Iris pigment epithelial cell (primary cell): ENCODE measurements at places on chromosomes 1 and 21.

GRCh38 chr1:212283741-212284140 lies 1.5 kb upstream of the PPP2R5A start:
- no peak for DNase-seq

DNA sequence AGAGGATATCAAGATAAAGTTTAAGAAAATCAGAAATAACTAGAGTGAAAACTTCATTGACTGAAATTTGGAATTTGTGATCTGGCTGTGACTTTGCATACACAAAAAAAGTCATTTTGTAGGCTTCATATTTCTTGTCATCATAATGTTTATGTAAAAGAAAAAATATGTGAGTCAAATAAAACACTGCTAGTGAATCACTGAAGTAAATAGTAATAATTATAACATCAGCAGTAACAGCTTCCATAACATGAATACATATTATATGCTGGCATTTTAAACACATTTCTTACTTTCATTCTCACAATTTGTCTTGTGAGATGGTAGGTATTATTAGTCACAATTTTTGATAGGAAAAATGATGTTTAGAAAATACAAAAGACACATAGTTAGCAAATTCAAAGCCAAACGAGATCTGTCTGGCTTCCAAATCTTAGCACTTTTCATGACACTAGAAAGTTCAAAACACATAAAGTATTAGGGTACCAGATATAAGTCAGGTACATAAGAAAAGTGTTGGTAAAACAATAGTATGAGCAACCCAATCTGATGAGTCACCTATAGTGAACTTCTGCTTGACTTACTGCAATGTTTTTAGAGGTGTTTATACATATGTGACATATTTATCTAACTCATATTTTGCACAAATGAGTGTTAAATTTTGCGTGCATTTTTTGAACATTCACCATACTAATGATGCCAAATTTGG lies 241.0 kb upstream of the SNX7 start:
- DNase-seq: peak; percentile 61

DNA sequence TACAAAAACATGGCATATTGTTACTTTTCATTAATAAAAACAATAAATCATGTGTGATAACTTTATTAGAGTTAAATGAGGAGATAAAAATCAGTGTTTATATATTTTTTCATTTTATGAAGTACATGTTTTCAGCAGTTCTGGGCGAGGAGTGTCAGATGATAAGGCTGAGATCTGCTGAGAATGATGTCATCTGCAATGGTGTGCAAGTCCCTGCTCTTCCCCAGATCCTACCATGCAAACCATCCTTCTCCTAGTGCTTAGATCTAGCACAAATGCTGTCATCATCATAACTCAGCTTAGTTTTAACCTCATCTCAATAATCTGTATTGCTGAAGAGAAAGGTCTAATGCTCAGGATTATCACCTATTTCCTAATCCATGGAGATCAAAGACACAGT lies 214.4 kb upstream of the DAB1 start:
- DNase-seq: no peak

GRCh38 chr1:8031176-8031785 lies 5.2 kb upstream of the ERRFI1 start:
- peak; percentile 65 for DNase-seq

DNA sequence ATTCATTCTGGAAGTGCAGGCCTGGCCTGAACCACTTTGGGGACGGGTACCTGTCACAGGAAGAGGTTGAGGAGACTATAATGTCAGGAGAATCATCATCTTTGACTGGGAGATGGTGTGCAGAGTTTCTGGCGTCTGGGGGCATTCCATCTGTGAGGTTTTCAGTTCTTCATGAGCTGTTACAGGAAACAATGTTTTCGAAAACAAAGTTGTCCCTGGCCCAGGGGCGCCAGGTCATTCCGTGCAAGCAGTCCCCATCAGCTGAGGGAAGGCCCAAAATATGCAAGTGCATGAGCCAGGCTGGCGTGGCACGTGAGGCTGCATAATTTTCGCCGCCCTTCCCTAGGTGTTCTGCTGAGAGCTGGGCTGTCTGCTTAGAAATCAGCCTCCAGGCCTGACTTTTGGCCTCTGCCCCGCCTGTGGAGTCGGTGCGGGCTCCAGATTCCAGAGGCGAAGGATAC lies 68.4 kb upstream of the ATP5PO start:
- DNase-seq: no peak

GRCh38 chr1:116686723-116687352 lies 19.3 kb upstream of the IGSF3 start:
- DNase-seq: no peak

GRCh38 chr1:155256058-155256852 lies 972 bp upstream of the ENTREP3 start:
- no peak for DNase-seq

- DNase-seq: no peak
These were observed 303.2 kb upstream of the FAM78B start for GRCh38 chr1:166470014-166470413.

DNA sequence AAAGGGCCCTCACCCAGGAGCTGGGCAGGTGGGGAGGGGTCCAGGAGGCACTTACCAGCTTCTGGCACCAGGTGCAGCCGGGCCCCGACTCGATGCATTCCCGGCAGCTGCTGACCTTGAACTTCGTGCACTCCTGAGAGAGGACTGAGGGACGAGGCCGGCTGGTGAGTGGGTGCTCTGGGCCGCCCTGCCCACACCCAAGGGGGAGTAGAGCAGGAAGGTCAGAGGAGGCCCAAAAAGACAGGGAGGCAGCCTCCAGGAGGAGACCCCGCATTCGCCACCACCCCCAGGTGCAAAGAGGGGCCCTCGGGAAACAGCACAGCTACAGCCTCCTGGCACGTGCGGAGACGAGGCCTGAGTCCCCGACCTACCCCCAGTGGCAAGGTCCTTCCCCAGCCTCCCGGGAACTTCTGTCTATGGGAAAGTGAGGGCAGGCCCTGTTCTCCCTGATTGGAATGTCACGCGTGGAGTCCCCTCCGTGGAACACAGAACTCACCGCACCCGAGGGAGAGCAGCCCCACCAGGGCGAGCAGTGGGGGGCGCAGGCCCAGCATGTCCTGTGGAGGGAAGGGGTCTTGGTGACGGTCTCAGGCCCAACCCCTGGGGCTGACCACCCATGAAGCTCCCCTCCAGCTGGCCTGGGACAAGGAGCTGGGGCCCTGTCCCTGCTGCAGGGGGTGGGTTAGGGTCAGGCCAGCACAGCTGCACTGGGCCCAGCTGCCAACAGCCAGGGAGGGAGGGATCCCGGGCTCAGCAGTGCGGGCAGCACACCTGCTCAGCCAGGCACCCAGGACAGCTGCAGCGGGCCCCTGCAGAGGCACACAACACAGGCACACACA lies 10.3 kb downstream of the ITGB2 start:
- no peak for DNase-seq

DNA sequence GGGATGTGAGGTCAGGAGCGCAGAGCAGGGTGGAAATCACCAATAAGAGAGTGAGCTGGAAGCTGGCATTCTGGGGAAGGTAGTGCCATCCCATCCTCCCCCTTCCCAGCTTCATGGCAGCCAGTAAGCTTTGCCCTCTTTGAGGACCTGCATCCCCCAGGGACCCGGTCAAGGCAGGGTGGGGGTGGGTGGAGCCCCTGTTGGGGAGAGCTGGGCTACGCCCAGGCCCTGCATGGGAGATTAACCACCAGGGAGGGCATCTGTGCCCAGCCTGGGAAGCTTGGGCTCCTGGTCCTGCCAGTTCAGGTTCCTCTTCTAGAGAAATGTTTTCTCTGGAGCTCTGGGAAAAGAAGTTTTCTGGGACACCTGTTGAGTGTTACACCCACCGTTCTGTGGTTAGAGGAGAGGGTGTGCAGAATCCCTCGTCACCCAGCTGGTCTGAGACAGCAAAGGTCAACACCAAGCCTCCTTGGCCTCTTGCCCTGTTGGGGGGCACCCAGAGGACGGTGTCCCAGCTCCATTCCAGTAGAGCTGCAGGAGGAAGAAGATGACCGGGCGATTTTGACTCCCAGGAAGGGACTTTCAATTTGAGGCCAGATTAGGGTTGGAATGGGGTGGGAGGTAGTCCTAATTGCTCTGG lies 30.1 kb upstream of the TENT5C start:
- DNase-seq: no peak

DNA sequence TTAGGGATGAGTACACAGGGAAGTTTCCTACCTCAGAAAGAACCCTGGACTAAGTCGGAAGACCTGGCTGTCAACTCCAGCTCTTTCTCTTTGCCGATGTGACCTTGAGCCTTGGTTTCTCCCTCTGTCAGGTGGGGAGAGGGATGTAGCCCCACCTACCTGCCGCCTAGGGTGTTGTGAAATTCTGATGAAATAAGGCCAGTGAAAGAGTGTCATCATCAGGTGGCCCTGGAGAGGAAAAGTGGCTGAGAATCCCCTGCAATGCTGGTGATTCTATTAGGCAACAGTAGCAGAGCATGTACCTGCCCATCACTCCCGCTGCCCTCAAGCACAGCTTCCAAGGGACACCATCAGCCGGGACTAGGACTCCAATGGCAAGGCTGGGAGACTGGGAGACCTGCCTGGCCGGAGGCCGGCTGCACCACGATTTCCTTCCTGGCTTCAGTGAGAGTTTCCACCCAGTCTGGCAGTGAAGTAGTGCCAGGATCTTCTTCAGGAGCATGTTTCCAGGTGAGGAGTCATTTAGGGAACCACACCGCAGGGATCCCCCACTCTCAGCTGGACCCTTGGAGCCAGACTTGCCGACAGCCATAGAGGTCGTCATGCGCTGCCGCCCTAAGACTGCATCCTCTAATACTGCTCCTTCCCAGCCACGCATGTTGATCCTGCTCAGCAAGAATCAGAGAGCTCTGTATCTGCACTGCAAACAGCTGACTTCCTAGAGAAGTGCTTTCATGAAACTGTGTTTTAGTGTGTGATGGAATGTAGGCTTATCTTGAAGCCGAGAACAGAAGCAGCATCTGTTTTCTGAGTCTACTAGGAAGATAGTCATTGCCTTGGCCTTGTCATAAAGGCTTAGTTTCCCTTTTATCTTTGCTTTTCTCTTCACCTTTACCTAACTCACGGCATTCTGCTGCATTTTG lies 88.0 kb upstream of the F3 start:
- no peak for DNase-seq

DNA sequence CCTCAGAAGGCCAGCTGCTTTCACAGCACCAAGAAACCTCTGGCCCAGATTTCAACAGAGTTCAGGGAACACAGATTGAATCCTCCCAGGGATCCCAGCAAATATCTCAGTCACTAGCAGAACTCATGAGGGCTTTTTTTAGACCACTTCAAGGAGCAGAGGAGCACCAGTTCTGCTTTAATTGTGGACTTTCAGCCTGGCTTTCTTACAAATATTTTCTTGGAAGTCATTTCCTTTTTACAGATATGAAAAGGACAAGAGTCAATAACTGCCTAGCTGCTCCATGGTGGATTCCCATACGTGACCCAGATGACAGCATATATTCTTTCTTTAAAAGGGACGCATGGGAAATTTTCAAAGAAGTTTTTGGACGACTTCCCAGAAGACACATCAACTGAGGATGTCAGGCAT lies 6.4 kb upstream of the LRRC8B start:
- DNase-seq: peak; percentile 12

- peak; percentile 31 for DNase-seq
These were observed 862 bp upstream of the DIPK1A start for GRCh38 chr1:92961896-92962752.

DNA sequence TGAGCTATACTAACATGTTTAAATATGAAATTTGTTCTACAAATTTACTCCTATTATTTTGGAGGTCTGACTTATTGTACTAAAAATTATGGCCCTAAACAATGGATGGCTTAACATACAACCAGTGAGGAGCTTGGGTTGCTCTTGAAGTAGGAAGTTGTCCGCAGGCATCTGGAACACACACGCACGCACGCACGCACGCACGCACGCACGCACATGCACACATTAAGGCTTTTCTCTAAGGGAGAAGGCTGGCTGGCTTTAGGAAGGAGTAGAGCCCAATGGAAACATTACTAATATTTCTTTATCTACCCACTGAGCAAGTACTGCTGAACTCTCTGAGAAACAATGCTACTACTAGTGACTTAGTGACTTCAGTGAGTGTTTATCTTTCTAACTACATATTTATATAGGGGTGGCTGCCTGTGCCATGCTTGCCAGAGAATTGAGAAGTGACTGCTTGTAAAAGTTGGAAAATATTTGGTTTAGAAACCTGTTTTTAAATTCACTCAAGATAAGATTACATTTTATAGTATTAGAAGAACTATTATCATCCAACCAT lies 16.2 kb upstream of the ARHGAP29 start:
- DNase-seq: no peak

GRCh38 chr1:245380790-245381535 lies 226.2 kb downstream of the KIF26B start:
- DNase-seq: no peak

GRCh38 chr1:58064166-58064565 lies 482.4 kb downstream of the OMA1 start:
- DNase-seq: no peak

DNA sequence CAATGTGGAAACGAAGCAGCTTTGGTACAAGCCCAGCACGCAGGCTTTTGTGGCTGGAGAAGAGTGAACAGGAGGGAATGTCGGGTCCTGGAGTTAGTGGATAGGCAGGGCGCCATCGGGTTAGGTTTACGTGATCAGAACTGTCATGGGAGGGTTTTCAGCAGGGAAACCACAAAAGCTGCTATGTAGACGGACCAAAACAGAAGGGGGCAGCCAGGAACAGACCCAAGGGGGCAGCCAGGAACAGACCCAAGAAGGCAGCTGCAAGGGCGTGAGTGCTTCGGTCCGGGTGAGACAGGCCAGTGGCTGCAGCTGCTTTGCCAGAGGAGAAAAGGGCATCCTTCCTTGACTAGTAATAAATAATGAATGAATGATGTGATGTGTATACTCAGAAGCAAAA lies 77.5 kb upstream of the KIF1B start:
- DNase-seq: no peak

GRCh38 chr1:18230321-18230720 lies 122.7 kb downstream of the IGSF21 start:
- no peak for DNase-seq

DNA sequence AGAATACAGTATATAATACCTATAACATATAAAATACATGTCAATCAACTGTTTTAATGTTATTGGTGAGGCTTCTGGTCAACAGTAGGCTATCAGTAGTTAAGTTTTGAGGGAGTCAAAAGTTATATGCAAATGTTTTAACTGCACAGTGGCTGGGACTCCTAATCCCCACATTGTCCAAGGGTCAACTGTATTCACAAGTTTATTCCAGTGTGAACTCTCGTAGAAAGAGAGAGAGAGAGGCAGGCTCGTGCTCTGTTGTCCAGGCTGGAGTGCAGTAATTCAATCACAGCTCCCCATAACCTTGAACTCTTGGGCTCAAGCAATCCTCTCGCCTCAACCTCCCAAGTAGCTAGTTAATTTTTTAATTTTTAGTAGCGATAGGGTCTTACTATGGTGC lies 66.0 kb downstream of the NRIP1 start:
- DNase-seq: no peak

GRCh38 chr1:17400725-17401341 lies 28.8 kb downstream of the PADI6 start:
- no peak for DNase-seq

DNA sequence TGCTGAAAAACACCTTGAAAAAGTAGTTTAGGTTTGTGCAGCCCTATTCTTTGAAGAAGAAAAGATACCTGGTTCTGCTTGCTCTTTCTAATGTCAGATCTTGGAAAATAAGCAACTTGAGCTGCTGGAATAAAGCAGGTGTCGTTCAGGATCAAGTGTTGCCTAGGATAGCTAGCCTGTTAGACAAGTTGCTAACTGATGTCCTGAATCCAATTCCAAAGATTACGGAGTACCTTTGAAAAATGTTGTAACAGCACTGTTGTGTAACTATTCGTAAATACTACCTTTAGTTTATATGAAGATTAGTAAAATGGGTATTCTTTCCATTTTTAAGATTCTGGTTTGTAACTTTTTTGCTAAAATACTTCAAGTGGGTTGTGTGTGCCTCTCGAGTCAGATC lies 151.5 kb downstream of the CLEC20A start:
- DNase-seq: no peak
